Natural killer cell treated with Interleukin-12 subunit alpha and Interleukin-12 subunit beta and Interleukin-15 and Interleukin-18, amount 100 ng/mL, for 72 hours (primary cell): ENCODE measurements at places on chromosomes 2 and 18. TPM values are rescaled to one million over a fixed set of nuclear protein-coding genes. Genes with fewer than 3 reads are reported as not detected.

- DNase-seq, result peak; percentile 86
Measured at GRCh38 chr18:49052891-49053644, 102.3 kb upstream of the SMAD7 start.

- DNase-seq, result no peak
Measured at GRCh38 chr2:190877436-190877835, 3.2 kb upstream of the GLS start.

- DNase-seq, result no peak
Measured at GRCh38 chr18:3283253-3283863, 21.4 kb downstream of the MYL12B start.

DNA sequence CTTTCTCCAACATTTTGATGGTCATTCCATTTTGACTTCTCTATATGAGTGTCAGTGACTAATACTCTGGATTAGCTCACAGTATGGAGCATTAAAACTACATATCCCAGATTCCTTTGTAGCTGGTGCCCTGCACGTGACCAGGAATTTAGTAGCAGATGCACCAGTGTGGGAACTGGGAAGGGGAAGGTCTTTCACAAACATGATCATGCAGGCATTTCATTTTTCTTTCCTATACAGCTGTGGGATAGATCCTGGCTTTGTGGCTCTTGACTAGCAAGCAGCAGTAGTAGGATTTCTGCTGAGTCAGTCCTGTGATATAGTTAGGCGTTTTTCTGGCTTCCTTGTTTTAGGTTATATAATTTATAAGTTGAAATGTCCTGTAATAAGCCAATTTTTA, 971.0 kb upstream of the CDH2 start:
- DNase-seq, result no peak

GRCh38 chr2:112995346-112995920, 9.8 kb upstream of the IL36A start:
- DNase-seq, result no peak

DNA sequence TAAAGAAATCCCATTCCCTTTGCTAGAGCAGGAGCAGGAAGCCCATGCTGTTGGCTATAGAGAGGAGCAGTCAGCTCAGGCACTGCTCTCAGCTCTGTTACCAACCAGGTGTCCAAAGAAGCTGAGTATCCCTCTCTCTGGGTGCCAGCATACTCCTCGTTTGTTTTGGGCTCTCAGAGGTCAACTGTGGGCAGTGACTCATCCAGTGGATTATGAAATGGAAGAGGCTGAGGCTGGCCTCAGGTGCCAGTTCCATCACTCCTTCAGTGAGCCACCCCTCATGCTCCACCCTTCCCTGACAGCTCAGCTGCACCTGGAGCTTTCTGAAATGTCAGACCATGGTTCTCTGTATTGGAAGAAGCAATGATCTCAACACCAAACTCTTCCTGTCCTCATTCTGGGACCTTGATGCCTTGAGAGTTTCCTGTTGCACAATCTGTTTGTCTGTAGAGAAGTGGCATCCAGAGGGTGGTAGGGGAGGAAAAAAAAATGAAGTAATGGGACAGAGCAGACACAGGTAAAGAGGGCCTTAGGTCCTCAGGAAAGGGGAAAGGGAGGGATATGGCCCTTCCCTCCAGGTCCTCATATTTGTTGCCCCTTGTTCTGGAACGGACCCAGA, 31.2 kb upstream of the EN1 start:
- no peak for DNase-seq

DNA sequence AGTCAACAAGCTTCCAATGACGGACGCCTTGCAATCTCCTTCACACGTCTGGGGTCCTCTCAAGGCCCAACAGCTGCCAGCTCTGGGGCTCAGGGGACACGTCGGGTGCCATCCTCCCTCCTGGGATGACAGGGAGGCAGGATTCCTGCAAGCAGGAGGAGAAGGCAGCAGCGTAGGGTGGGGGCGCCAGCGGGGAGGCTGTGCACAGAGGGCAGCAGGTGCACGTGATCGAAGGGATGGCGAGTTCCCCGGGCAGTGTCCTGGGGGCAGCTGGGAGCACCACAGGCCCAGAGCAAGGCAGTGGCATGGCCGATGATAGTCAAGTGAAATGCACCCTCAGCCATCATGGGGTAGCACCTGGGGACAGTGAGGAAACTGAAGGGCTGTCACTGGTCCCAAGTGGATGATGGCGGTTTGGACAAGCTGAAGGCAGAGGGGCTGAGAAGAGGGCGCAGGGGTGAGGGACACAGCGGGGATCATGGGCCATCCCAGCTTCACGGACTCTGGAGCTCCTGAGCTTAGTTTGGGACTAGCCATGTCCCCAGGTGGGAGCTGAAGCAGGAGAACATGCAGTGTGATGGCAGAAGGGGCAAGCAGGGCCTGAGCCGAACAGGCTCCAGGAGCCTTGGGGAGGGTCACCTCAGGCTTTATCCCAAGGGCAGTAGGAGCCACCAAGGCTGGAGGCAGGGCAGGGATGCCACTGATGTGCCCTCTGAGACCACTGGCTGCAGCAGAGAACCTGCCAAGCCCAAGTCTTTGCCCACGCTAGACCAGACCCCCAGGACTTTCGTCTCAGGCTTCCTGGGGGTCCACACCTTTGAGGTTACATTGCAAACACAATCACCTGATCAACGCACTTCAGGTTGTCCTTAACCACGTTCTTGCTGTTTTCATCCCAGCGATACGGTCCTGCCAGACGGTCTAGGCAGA, 16.3 kb upstream of the SNED1 start:
- peak; percentile 53 for DNase-seq

DNA sequence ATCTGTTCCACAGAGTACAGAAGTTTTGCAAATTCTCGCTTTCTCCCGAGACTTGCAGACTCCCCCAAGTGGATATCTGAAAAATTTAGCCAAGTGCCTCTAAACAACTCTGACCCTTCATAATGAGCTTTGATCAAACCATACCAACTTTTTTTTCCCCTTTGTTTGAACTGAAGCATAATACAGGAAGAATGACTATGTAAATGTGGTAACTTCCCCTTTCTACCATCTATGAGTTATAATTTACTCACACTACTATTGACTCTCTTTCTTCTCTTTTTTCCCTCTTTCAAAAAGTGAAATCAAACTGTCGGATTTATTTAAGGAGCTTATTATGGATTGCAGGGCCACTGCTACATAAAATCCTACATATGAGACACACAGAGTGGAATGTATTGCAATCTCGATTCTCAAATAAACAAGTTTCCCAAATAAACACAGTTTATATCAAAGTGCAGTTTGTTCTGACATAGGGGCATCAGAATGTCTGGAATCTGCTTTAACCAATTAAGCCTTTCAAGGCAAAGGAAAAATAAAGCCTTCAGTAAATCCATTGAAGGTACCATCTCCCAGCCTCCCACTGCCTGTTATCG, 1.4 kb upstream of the ZNF804A start:
- DNase-seq, result no peak

DNA sequence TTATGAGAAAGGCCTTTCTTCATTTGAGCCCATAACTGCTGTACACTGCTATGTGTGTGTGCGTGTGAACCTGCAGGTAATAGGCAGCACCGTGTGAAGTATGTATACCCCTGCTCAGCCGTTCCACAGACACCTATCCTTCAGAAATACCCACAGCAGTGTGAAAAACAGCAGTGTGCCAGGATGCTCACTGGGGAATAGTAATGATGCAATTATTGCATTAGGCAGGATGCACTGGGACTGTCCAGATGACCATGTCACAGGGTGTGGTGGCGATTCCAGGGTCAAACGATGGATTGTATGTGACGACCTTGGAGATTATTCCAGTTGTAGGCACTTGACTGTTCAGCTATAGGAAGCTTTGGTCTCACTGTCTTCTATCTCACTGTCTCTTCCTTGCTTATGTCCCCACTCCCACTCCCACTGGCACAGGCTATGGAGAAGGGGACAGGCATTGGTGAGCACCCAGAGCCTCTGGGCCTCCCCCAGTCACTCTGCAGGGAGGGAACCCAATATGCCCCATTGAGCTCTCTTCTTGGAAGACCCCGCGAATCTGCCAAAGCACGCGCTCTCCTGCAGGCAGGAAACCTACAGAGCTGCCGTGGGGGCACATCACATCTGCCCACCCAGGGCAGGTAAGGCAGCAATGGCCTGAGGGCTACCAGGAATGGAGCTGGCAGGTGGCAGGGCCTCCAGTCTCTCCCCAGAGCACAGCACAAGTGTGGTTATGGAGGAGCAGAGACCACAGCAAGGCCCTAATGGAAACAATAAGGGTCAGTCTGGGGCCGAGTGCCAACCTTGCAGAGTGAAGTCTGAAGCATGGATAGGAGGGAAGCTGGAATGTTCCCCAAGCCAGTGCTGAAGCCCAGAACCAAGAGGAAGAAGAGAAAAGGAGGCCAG, 518.9 kb upstream of the RAB6C start:
- DNase-seq, result no peak

GRCh38 chr18:58756148-58756547, 84.9 kb downstream of the MALT1 start:
- no peak for DNase-seq

GRCh38 chr18:13461469-13461868, 242.9 kb downstream of the LDLRAD4 start:
- DNase-seq, result no peak

DNA sequence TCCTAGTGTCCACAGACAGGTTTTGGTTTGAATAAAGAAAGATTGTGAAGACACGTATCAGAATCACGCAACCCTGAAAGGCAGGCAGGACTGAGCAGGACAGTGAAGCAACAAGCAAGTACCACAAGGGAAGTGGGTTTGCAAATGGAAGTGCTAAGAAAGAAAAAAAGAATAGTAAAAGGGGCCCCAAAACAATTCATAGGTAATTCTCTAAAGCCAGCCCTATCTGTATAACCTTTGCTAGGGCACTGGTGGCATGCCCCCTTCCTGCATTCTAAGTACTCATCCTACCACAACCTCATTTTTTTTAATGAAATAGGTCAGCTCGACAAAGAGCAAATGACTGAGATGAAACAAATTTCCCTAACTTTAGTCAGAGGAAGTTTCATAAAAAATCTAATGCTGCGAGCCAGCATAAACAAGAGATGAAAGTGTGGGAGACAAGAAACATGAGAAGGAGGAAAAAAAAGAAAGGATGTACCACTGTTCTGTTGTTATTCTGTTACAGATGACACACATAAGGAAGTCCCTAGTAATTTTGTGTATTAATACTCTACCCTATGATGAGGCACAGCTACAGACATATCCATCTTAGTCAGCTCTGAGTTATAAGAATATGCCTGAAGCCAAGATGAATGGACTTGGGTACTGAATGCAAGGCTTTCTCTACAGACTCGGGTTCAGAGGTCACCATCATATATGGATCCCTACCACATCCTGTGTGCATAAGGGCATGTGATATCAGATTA, 32.2 kb downstream of the IKZF2 start:
- DNase-seq, result peak; percentile 81

DNA sequence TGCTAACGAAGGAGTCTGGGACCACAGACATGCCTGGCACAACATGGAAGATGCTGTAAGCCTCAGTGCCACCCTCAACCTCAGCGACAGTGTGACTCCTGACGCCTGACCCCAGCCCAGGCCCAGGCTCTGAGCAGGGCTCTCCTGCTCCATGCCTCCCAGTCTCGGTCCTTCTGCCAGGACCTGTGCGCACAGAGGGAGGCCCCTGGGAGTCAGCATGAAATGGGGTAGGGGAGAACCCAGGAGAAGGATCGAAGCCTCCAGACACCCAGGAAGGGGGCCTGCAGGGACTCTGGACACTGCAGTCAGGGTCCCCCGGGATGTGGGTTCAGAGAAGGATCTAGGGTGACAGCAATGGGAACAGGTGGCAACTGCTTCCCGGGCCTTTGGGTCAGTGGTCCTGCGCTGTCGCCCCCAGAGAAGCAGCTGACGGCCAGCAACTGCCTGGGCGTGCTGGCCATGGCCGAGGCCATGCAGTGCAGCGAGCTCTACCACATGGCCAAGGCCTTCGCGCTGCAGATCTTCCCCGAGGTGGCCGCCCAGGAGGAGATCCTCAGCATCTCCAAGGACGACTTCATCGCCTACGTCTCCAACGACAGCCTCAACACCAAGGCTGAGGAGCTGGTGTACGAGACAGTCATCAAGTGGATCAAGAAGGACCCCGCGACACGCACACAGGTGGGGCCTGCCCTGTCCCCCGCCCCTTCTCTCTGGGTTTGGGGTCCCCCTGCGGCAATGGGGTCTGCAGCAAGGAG, 233.9 kb downstream of the ATAD2B start:
- DNase-seq, result peak; percentile 53

- no peak for DNase-seq
Measured at GRCh38 chr2:156841321-156841720, 405.1 kb downstream of the GPD2 start.

DNA sequence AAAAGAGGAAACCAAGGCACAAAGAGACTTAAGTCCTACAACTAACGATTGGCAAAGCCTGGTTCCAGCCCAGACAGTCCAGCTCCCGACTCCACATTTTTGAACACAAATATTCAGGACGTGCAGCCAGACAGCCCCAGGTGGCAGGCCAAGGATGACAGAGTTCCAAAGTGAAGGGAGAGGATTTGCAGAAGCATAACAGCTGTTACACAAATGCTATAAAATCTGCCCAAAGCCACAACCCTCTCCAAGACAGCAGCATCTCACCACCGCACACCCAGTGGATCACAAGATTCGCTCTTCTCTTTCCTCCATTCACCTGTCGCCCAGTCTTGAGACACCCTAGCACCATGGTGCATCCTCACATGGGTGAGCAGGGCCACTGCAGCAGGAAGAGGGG, 227.1 kb upstream of the ID2 start:
- DNase-seq, result no peak

GRCh38 chr2:158923180-158923594, 45.3 kb upstream of the TANC1 start:
- no peak for DNase-seq

DNA sequence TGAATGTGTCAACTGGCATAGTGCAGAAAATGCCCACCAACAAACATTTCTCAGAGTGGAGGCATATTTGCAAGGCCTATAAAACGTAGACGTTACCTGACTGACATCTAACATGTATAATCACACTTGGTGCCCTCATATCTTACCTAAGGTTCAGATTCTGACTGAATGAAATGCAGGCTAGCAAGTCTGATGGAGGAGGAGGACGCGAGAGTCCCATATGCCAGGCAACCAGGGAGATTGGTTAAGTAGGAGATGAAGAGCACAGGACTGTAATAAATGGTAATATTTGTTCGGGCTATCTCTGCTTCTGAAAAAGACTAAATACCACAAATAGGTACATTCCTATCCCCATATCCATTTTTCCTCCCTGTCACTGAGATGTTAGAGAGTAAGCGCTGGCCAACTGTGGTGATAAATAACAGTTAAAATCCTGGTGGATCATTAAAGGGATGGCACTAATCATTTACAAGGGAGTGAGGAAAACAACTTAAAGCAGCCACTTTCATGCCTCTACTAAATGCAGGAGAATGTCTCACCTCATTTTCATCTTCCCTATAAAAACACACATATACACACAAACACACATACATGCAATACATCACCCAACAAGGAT, 217.2 kb downstream of the TMEM163 start:
- DNase-seq, result no peak

CD207 gene
- 1.8 TPM for total RNA-seq

CXCR2 gene
- 0.47 TPM for total RNA-seq

RIOK3 gene
- total RNA-seq, result 95.4 TPM

PUS10 gene
- total RNA-seq, result 18.5 TPM

SNTG2 gene
- total RNA-seq, result 0.31 TPM

IL36G gene
- not detected for total RNA-seq
